ENCODE measurements at places on chromosomes 3 and 15.
A peak's percentile ranks its signal among the peaks of the same experiment; 100 is the strongest.

GRCh38 chr3:50608278-50608677 lies 3.3 kb downstream of the CISH start:
- DNase-seq, result no peak

- DNase-seq, result no peak
These were observed 10.1 kb downstream of the UBE2E1 start for GRCh38 chr3:23815879-23816278.

DNA sequence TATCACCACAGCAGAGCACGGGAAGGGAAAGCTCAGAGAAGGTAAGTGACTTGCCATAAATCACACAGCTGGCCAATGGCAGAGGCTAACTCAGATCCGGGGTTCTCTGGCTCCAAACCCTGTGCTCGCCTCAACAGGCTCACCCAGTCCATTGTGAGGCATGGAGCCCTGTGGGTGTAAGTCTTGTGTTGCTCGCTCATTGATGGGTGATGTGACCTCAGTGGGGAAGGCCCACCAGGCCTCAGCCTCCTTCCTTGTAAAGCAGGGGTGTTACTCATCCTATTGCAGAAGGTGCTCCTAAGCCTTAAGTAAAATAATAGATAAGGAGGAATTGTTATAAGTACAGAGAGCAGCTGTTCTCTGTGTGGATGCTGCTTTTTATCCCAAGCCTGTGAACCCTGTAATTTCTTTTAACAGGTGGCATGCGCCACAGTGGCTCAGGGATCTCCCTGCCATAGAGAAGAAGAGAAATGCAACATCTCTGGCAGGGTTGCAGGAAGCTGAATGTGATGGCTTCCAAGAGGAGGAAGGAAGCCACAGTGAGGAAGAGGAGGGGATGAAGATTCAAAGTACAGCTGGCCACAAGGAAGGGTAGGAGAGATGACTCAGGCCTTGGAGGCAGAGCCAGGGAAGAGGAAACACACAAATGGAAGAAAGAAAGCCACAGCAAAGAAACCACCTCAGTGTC lies 30.9 kb upstream of the SPSB4 start:
- no peak for DNase-seq

DNA sequence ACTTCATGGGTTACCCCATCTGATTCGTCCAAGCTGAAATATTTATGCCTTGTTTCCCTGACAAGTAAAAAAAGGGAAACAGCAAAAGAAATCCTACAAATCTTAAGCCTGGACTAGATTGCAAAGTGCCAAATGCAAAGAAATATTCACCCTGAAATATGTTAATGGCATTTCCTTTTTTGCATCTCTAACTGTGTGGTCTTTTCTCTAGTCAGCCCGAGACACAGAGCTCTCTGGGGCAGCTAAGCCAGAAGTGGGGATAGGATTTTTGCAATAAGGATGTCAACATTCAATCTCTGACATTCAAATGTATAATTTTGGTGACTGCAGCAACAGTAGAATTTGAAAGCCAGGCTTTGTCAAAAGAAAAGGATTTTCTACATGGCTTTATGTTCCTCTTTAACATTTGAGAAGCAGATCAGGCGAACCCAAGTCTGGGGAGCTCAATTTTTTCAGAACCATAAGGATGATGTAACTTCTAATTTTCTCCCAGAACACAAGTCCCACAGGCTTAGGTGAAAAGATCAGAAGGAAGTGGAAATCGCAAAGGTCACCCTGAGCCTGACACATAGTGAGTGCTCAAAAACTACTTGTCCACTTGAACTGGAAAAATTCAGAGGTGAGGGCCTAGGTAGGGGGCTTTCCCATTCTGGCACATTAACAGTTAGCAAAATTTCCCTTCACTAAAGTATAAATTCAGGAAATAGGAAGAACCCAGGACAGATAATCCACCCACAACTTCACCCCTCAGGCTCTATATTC lies 28.2 kb upstream of the KCNMB3 start:
- DNase-seq, result no peak

- peak; percentile 86 for DNase-seq
These were observed 16.7 kb upstream of the CMTM7 start for GRCh38 chr3:32374788-32375595.

DNA sequence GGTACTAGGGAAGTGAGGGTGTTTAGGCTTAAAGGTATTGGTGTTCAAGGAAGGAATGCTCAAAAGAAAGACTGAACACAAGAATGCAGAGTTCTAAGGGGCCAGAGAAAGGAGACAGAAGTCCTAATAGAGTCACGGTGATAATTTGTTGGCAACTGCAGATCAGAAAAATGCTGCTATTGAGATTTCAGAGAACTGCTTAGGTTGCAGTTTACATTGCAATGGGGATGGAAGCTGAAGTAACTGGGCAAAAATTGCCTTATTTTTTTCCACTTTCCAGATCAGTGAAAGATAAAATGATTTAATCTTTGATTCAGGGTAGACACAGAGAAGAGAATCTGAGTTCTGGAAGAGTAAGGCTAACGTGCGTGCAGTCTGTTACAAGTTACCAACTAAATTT lies 199.8 kb downstream of the SQOR start:
- no peak for DNase-seq

- DNase-seq, result no peak
These were observed 75.6 kb downstream of the PDZRN3 start for GRCh38 chr3:73549051-73549600.

GRCh38 chr3:32758375-32758753 lies 59.4 kb upstream of the TRIM71 start:
- no peak for DNase-seq

GRCh38 chr3:67691207-67691606 lies 36.8 kb upstream of the SUCLG2 start:
- DNase-seq, result no peak

GRCh38 chr3:52104684-52105640 lies 48.6 kb upstream of the DUSP7 start:
- no peak for DNase-seq

DNA sequence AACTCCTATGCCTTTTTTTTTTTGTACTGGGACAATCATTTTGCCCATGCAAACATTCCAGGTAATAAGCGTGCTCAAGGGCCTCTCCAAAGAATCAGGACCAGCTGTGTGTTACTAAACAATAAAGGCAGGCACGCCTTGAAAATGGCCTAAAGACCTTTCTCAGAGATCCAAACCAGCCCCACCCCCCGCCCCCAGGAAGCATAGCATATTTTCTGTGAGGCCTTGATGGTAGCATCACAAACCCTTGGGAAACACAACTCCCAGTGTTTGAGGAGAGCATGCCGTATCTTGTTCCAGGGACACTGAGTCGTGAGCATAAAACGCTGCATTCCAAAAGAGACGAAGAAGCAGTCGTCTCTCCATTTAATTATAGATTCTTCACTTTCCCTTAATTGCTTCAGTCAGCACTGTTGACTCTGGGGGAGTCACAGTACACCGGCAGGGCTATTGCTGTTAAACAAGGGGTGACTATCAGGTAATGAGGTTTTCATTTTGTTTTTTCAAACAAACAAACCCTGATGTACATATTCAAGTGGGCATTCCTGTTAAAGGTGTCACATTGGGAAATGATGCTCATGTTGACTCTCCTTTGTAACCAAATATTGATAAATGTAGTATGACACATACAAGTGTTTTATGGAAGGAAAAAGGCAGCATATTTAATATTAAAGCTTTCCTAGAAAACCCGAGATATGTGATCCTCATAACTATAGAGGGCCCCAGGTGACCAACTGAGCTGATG lies 4.4 kb upstream of the TPM1 start:
- DNase-seq, result no peak

DNA sequence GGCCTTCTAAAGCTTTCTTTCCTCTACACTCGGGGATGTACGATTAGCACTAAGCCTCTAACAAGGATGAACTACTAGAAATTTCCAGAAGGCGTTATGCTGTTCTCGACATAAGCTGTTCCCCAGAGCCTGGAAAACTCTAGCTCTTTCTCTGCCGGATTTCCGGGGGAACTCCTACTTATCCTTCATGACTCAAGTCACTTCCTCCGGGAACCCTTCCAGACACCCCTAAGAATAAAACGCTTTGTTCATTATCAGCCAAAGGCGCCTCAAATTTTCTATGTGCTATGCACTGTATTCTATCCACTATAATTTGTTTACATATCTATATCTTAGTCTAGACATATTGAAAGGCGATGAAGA lies 455 bp upstream of the SNAP23 start:
- peak; percentile 28 for DNase-seq

GRCh38 chr3:142857056-142857455 lies 31.8 kb downstream of the PCOLCE2 start:
- no peak for DNase-seq

DNA sequence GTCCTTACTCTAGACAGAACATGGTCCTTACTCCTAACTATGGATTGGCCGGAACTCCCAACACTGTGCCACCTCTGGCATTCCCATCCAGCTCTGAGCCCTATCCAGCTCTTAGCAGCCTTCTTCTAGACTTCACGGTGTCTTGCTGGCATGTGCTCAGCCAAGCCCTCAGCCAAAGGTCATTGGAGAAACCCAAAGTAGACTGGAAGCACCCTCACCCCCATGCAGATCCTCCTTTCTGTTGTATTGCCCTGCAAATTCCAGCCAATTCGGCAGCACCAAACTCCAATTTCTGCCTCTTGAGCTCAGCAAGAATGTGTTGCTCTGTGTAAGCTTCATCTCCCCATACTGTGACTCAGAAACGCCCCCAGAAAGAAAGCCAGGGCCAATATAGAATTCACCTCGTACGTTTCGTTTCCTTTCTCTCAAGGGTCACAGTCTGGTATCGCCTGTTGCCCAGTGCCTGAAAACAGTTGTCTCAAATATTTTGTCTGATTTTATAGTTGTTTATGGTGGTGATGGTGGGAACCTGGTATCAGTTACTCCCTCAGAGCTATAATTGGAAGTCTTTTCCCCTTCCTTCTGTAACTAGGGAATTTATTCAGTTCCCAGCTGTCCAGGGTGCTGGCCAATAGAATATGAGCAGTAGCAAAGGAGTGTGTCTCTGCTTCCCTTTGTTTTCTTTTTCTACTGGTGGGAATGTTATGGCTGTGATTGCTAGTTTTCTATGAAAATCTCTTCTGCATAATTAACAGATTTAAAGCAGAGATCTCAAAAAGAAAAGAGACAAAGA lies 28.4 kb upstream of the EPHB3 start:
- no peak for DNase-seq

DNA sequence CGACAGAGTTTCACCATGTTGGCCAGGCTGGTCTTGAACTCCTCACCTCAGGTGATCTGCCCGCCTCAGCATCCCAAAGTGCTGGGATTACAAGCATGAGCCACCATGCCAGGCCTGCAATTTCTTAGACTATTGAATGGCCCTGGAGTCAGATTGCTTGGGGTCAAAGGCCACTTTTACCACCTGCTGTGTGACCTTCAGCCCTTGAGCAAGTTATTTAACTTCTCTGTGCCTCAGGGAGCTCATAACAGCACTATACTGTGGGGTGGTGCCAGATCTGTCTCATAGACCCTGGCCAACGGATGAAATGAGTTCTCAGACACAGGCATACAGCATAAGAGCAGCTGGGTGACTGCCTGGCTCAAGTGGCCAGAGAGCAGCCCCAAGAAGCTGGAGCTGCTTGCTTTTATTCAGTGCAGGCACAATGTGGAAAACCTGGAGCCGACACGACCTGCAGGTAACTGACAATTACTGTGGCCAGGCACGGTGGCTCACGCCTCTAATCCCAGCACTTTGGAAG lies 44.9 kb upstream of the FURIN start:
- DNase-seq, result no peak

DNA sequence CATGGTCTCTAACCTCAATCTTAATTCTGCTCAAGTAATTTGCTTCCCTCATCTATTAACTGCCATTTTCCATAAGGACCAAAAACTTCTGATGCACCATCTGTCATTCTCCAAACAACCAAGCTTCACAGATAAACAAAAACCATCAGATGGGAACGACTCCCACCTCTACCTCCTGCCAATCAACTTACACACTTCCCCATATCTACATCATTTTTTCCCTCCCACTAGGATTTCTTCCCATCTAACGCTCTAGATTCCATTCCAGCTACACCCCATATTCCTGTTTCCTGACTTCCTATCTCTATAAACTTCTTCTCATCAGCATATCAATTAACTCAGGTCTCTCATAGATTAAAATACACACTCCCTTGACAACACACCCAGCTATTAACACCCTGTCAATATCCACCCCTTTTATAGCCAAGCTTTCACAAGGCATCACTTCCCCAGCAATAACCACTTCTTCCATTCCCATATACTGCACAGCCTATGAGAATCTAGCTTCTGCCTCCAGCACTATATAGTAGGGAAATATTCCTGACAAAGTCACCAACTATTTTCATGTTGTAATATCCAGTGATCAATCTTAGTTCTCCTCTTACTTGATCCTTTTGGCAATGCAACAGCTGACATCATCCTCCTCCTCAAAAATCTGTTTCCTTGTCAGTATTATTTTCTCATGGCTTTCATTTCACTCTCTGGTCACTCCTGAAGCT lies 39.2 kb downstream of the SNX4 start:
- no peak for DNase-seq

- DNase-seq, result peak; percentile 35
These were observed 300.0 kb upstream of the TPM1 start for GRCh38 chr15:62742409-62743171.

DNA sequence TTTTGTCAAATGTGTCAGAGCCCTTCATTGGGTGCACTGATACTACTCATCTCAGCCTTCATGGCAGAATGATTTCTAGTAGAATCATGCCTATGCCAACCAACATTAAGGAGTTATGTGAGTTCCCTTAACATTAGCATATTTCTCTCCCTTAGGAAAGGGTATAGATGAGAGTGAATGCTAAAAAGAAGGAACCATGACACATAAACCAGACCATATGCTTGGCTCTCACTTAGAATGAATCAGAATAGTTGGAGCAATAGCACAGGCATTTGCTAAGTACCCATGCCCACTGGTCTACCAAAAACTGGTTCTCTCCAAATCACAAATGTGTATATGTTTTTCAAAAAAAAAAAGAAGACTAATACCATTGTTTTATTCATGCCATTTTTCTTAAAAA lies 51.1 kb downstream of the STRIT1 start:
- no peak for DNase-seq

DNA sequence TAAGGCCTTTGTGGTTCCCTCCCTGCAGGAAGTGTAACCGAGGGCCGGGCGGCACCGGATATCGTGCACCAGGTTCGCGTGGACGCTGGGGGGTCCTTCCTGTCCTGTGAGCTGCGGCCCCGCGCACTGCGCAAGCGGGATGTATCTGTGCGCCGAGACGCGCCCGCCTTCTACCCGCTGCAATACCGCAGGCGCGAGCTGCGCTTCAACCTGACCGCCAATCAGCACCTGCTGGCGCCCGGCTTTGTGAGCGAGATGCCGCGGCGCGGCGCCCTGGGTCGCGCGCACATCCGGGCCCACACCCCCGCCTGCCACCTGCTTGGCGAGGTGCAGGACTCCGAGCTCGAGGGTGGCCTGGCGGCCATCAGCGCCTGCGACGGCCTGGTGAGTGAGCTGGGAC lies 35.9 kb downstream of the SAXO2 start:
- DNase-seq, result peak; percentile 53

- DNase-seq, result no peak
These were observed 12.1 kb downstream of the B3GNT5 start for GRCh38 chr3:183265157-183265642.

DNA sequence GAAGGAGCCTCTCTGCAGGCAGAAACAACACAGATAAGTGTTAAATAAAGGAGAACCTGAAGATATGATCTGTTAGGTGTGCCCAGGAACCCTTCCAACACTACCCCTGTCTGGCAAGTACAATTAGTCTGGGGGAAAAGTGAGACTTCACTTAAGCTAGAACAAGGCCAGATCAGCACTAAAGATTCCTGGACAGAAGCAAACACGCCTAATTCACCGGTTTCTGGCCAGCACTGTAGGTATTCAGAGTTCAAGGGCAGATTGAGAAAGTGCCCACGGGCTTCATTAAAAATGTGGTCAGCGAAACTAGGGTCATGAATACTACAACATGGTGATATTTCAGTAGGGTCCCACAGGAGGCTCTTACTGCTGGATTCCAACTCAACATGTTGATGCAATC lies 28.6 kb upstream of the OR5K1 start:
- no peak for DNase-seq

- DNase-seq, result no peak
These were observed 81.5 kb downstream of the GAP43 start for GRCh38 chr3:115704661-115705338.

Data from CD4-positive, alpha-beta T cell treated with Interleukin-15 for 4 hours (primary cell).